Spleen (tissue), 13 donors: ENCODE measurements at places on chromosomes 6 and 20. TPM values are rescaled to one million over a fixed set of nuclear protein-coding genes. Genes with fewer than 3 reads are reported as not detected.

DLK2 gene
- not detected for total RNA-seq

TPX2 gene
- 16.2 TPM for total RNA-seq

CD40 gene
- total RNA-seq = 44.2 TPM

ADTRP gene
- 6.3 TPM for total RNA-seq

ADISSP gene
- total RNA-seq = 31.7 TPM

BEND3 gene
- total RNA-seq = 2.6 TPM

BANF2 gene
- total RNA-seq = not detected

SLC22A2 gene
- not detected for total RNA-seq

RPS21 gene
- 1,303 TPM for total RNA-seq

HLA-DOA gene
- 68.6 TPM for total RNA-seq

KCNK15 gene
- not detected for total RNA-seq

ADGRB3 gene
- total RNA-seq = 3.0 TPM

TMEM151B gene
- not detected for total RNA-seq

EYA2 gene
- not detected for total RNA-seq

TGM6 gene
- not detected for total RNA-seq

HRH3 gene
- total RNA-seq = not detected

GHRH gene
- not detected for total RNA-seq

PRDM13 gene
- total RNA-seq = not detected

SCRT2 gene
- not detected for total RNA-seq

ME1 gene
- 7.5 TPM for total RNA-seq

FGD2 gene
- total RNA-seq = 316 TPM

PRSS35 gene
- total RNA-seq = 0.26 TPM

UBE2J1 gene
- 69.7 TPM for total RNA-seq

PRICKLE4 gene
- total RNA-seq = 32.8 TPM

GCNT2 gene
- total RNA-seq = 19.9 TPM

THBS2 gene
- total RNA-seq = 11.4 TPM

TRIM15 gene
- total RNA-seq = not detected

HLA-DOB gene
- 30.7 TPM for total RNA-seq

FAM184A gene
- total RNA-seq = 0.66 TPM

PAQR8 gene
- total RNA-seq = 12.5 TPM

PREX1 gene
- 158 TPM for total RNA-seq

FAM209B gene
- not detected for total RNA-seq

MMP24 gene
- total RNA-seq = 0.32 TPM

ENPP3 gene
- total RNA-seq = 1.3 TPM

SOX4 gene
- 8.7 TPM for total RNA-seq

PIM1 gene
- 91.5 TPM for total RNA-seq

TMEM200A gene
- total RNA-seq = 1.3 TPM

TMEM244 gene
- total RNA-seq = not detected

MYMX gene
- 0.52 TPM for total RNA-seq

ZFP57 gene
- 2.8 TPM for total RNA-seq

ESR1 gene
- 2.0 TPM for total RNA-seq

DDO gene
- 1.8 TPM for total RNA-seq

TGM2 gene
- 68.1 TPM for total RNA-seq

ZBTB24 gene
- 11.1 TPM for total RNA-seq

EYA4 gene
- 2.2 TPM for total RNA-seq

SPTLC3 gene
- 2.4 TPM for total RNA-seq

TP53TG5 gene
- total RNA-seq = not detected
